ENCODE measurements at places on chromosomes 5 and 9. TPM values are rescaled to one million over a fixed set of nuclear protein-coding genes. Genes with fewer than 3 reads are reported as not detected.

- no peak for DNase-seq
Measured at GRCh38 chr9:127686461-127687393, 20.1 kb upstream of the CFAP157 start.

DNA sequence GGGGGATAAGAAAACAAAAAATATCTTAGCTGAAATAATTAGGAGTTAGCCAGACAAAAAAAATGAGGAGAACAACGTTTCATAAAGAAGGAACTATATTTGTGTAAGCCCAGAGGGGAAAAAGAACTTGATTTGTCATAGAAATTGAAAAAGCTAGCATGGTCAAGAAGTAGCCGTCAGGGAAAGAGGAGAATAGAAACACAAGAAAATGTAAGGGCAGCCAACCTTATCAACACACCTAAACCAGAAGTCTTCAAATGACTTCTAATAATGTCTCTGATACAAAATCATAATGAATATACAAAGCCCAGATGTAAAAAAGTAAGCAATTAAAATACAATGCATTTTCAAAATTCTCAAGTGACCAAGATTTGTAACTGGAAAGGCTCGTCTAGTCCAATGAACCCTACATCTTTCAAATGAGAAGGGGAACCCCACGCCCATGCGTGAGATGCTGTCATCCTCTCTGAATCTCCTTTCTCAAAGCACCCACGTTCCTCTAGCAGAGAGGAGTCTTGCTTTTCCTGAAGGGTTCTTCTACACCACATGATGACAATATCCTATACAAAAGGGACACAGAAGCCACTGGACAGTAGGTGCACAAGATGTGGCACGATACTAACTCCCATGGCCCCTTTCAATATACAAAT lies 103.7 kb downstream of the ARL15 start:
- no peak for DNase-seq

The KCNMB1 gene
- not detected for total RNA-seq

DNA sequence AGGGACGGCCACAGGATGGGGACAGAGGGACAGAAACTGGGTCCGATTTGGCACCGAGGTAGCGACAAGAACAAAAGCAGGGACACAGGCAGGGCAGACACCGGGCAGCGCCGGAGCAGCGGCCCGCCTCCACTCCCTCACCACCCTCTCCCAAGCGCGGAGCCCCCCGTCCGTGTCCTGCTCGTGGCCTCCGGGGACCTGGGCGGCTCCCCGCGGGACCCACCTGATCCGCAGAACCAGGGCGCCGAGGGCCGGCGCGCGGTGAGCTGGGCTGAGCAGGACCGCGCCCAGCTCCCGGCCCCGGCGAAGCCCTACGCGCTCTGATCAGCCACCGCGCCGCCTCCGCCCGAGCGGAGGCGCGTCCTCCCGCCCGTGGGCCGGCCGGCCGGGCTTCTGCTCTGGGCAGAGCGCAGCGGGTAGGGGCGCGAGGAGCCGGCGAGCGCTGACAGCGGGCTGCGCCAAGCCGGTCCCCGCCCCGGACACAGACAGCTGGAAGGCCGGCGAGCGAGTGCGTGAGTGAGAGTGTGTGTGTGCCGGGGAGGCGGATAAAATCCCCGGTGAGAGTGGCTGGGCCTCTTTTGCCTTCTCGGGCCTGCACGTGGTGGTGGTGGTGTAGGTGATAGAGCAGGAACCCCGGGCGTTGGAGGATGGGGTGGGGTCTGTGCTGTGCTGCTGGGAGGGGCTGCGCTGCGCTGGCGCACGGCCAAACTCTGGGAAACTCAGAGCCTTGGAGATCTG lies at the start of gene GGTA1:
Gene GGTA1, minus strand, starts transcription at position 418 of the 738 bp plus-strand sequence. CDS start 31,922 bp downstream, outside the sequence.
- peak; percentile 21 for DNase-seq

- DNase-seq = no peak
Measured at GRCh38 chr9:109639674-109640579, 140.1 kb upstream of the PALM2AKAP2 start.

- DNase-seq = no peak
Measured at GRCh38 chr5:167870055-167870454, 421.4 kb upstream of the WWC1 start.

- no peak for DNase-seq
Measured at GRCh38 chr5:88979244-88979643, 96.3 kb upstream of the MEF2C start.

GRCh38 chr9:120710110-120710981 lies 3.9 kb downstream of the MEGF9 start:
- no peak for DNase-seq

- DNase-seq = no peak
Measured at GRCh38 chr9:135345775-135346433, 133.7 kb upstream of the PPP1R26 start.

DNA sequence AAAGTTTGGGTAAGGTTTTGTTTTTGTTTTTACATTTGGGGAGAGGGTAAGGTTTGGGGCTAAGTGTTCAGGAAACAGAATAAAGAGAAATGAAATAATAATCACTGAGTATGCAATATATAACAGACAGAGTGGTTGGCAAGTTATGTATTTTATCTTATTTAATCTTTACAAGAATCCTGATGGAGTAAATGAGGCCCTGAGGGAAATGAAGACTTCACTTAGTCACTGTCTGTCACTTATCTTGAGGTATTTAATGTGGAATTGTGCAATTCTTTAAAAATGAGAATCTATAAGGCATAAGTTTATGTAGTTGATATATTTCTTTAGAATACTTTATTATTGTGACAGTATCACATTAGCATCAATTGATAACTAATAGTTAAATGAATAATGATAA lies 48.1 kb downstream of the TEK start:
- no peak for DNase-seq

DNA sequence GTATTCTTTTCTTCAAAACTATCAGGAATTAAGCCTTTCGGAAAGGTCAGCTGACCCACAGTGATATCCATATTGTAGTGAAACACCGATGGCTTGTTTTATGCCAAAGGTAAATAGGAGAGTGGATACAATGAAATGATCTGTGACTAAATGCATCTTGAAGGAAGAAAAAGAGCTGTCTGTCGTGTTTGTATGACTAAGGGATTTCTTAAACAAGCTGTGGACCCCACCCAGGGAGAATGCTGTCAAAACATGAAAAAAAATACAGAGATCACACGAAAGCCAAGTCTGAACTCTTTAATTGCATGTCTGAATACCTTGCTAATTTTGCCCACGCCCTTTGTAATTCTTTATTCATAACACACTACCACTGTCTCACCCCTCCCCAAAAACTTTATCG lies 286.4 kb upstream of the WWC1 start:
- no peak for DNase-seq

- DNase-seq = no peak
Measured at GRCh38 chr9:135517407-135517822, 3.8 kb upstream of the LCN1 start.

The MGAT4B gene
- total RNA-seq = 159 TPM

The ASS1 gene
- 7.7 TPM for total RNA-seq

GRCh38 chr5:125863579-125863978 lies 559.6 kb upstream of the GRAMD2B start:
- no peak for DNase-seq

DNA sequence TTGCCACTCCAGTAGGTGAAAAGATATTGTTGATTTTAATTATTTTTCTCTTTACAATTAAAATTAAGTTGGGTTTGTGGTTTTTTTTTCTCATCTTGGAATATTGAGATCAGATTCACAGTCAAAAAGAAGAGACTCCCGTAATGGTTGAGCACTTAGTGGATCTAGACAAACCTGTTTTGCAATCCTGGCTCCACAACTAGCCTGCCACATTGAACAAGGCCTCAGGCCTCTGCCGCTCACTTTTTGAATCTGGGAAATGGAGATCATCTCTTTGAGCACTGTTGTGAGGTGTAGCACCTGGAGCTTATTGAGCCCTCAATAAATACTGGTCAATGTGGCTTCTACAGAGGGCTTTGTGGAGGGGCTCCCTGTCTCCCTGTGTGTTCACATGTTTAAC lies 37.1 kb upstream of the RARS1 start:
- no peak for DNase-seq

- no peak for DNase-seq
Measured at GRCh38 chr5:45205403-45205961, 396.7 kb downstream of the MRPS30 start.

The RICTOR gene
- total RNA-seq = 42.2 TPM

- no peak for DNase-seq
Measured at GRCh38 chr5:113330533-113331208, 104.1 kb downstream of the TSSK1B start.

The PCDHA9 gene
- total RNA-seq = 3.8 TPM

GRCh38 chr5:176501333-176501732 lies 35.9 kb downstream of the RNF44 start:
- no peak for DNase-seq

The STARD4 gene
- 41.2 TPM for total RNA-seq

DNA sequence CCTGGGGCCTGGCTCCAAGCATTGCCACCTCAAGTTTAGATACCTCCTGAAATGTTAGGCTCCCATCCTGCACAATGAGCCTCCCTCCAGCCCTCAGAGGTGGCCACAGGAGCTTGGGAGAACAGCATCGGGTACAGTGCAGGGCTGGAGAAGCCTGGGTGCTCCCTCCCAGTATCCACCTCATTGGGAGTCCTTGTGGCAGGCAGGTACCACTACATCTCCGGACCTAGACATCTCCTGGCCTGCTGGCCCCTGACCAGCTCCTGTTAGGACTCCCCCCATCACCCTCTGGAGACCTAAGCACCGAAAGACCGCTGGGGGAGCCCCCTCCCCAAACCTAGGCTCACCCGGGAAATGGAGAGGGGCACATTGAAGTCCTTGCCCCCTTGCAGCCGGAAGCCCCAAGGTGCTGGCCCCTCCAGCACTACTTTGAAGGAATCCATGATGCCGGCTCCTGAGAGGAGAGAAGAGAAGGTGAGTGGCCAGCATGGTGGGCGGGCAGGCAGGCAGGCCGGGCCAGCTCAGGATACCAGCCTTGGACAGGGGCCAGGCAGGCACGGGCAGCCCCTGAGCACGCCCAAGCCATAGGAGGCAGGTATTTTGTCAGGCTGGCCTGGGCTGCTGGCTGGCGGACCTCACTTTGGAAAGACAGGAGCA lies 1.2 kb downstream of the PDLIM7 start:
- no peak for DNase-seq

GRCh38 chr9:86828631-86829030 lies 118.7 kb downstream of the GAS1 start:
- no peak for DNase-seq
